T follicular helper cell (primary cell): ENCODE measurements at places on chromosomes 16 and 17.

GRCh38 chr16:55297910-55298479 lies 26.0 kb upstream of the IRX6 start:
- DNase-seq, result no peak

DNA sequence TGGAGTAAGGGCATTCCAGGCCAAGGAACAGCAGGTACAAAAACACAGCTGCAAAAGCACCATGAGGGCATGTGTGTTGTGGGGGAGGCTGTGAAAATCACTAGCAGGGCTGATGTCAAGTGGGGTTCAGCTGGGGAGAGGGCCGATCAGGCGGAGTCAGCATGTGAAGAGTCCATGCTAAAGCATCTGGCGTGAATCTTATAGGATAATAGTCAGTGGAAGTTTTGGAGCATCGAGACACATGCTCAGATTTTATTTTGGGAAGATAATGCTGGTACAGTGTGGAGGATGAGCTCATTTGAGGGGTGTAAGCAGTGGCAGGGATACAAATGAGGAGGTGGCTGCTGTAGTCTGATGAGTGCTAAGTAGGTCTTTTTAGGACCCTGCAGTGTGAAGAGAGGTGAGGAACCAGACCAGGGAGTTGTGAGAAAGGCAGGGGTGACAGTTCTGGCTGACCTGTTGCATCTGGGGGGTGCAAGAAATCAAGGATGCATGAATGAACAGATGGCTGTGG lies 30.3 kb downstream of the MMD start:
- no peak for DNase-seq

DNA sequence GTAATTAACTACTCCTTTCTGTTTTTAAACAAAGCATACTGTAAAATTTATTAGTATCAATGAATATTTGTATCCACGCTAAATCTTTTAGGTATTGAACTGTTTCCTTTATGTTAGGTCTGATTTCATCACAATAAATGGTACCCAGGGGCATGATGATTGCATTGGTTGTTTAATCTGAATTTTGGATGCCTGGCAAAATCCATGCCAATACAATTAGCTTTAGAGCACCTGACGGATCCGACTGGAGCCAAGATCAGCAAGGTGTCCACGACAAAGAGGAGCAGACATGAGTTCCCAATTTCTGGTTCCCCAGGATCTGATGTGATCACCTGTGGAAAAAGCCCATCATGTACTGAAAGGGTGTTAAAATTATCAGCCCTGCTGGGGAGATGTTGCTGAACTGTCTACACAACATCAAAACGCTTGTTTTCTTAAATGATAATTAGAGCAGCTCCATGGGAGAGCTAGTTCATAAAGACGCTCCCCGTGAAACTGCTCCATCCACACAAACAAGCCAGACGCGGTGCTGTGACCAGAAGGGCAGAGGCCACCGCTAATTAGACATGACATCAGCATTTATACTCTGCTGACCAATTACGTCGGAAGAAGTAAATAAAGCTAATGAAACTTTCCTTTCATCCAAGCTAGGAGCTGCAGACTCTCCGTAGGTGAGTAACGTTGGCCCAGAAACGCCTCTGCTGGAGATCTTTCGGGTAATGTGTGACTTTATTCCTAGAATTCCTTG lies 151.7 kb downstream of the CPPED1 start:
- DNase-seq, result no peak

- no peak for DNase-seq
Observed at GRCh38 chr17:32970281-32970680, 21.4 kb upstream of the SPACA3 start.

GRCh38 chr16:85761861-85762260 lies 11.0 kb upstream of the C16orf74 start:
- DNase-seq, result no peak

- DNase-seq, result no peak
Observed at GRCh38 chr17:28895794-28896447, 1.6 kb downstream of the FLOT2 start.
